Substantia nigra (tissue), 51 donors: ENCODE measurements at places on chromosomes 2 and 18.
A peak's percentile ranks its signal among the peaks of the same experiment; 100 is the strongest.

GRCh38 chr2:23655934-23656596, 270.9 kb downstream of the ATAD2B start:
- DNase-seq = no peak

GRCh38 chr18:55420665-55421307, 167.2 kb downstream of the TCF4 start:
- DNase-seq = no peak

- DNase-seq = no peak
Measured at GRCh38 chr2:188788621-188789020, 185.6 kb upstream of the COL3A1 start.

GRCh38 chr2:185807351-185807750, 68.7 kb downstream of the FSIP2 start:
- no peak for DNase-seq

DNA sequence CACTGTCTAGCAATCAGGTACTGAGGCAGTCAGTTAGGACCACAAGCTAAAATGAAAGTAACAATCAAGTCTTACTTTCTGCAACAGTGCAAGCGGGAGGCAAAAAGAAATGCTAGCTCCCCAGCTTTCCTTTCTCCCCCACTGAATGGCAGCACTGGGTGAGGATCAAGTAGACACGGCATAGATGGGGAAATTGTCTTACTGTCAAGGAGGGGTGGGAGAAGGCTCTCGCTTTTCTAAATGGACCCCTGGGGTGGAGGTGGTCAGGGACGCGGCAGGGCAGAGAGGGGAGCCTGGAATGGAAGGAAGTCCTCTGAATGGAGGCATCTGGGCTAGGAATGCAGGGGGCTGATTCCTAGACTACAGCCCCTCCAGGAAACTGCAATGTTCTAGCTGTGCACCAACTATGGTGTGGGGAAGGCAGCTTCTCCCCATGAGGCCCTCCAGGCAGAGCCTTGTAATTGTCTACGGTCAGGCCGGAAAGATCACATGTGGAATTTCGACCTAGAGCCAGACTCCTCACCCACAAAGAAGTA, 24.3 kb downstream of the METTL8 start:
- no peak for DNase-seq

GRCh38 chr2:30796699-30797098, 10.5 kb downstream of the CAPN13 start:
- DNase-seq = no peak

DNA sequence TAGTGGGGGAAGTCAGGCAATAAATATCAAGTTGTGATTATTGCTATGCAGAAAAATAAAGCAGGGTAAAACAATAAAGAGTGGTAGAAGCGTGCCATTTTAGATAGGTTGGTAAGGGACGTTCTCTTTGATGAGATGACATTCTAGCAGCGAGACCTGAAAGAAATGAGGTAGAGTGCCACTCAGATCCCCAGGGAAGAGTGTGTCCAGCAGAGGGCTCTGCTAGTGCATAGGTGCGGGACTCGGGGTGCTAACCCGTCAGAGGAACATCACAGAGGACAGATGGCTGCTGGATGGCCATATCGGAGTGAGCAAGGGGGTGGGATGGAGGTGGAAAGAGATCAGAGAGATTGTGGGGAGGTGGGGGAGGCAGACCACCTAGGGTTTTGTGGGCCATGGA, 16.3 kb upstream of the GTF2A1L start:
- DNase-seq = no peak

DNA sequence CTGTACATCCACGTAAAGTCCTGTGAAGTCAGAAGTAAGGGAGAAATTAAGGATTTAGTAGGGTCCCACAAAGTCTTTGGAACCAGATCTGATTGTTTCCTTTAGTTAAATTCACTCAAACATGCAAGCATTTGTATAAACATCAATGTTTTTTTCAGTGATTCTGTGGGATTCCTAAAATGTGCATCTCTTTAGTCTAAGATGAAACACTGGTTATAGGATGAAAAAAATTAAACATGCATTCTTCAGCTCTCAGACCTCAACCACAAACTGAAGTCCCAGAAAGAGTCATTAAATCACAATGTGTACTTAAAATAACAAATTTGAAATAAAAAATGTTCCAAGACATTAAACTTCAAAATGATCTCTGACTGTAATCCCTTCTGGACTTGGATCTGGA, 76.5 kb upstream of the APCDD1 start:
- DNase-seq = no peak

- no peak for DNase-seq
Measured at GRCh38 chr2:175218551-175218950, 37.0 kb upstream of the ATP5MC3 start.

GRCh38 chr2:240480834-240481623, 45.6 kb downstream of the GPC1 start:
- DNase-seq = no peak

- DNase-seq = no peak
Measured at GRCh38 chr2:126370201-126370600, 285.8 kb upstream of the GYPC start.

DNA sequence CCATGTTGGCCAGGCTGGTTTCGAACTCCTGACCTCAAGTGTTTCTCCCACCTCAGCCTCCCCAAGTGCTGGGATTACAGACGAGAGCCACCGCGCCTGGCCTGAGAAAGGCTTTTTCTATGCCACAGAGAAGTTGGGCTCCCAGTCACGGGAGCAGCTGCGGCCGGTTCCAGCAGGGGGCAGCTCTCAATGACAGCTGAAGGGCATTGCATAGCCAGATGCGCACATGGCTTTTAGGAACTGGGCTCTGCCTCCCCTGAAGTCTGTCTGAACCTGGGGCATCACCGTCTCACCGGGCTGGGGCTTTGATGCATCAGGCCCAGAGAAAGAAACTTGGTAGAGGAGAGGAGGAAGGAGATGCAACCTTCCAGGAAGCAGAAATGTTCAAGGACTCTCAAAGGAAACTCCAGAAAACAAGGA, 84.2 kb upstream of the LAPTM4A start:
- DNase-seq = peak; percentile 35

DNA sequence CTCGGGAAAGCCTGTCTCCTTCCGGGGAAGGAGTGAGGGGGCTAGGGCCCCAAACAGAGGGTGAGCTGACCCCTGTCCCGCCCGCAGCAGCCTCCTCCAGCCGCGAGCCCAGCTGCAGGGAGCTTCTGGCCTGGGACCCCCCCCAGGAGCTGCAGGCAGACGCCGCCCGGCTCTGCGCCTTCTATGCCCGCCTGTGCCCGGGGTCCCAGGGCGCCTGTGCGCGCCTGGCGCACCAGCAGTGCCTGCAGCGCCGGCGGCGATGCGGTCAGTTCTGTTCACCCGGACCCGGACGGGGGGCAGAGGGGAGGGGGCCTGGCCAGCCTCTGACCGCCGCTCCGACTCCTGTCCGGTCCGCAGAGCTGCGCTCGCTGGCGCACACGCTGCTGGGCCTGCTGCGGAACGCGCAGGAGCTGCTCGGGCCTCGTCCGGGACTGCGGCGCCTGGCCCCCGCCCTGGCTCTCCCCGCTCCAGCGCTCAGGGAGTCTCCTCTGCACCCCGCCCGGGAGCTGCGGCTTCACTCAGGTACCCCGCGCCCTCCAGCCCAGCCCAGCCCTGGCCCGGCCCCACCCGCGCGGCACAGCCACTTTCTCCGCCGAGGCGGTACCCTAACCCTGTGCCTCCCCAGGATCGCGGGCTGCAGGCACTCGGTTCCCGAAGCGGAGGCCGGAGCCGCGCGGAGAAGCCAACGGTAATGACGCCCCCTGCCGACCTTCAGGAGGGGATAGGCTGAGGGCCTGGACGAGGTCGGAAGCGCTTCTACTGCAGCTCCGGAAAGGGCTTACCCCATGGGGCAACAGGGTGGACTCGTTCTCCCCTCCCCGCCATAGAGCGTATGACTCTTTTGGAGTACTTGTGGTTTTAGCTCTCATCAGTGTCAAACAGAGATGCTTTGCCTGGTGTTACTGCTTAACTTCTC, 2.0 kb upstream of the CHRND start:
- DNase-seq = peak; percentile 26

DNA sequence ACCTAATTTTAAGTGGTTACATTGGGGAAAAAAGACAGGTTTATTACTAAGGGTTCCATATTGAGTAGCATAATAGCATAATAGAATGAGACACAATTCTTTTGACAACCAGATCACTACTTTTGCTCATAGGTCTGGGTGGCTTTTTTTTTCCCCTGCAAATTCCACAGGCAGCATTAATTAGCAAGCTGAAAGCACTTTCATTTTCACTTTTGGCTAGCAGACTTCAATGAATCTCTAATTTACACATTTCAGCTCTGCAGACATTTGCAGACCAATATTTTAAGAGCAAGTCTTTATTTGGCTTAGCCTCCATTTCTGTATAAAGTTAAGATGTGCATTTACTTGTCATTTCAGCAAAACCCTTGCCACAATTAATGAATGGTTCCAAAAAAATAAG, 185.5 kb downstream of the NOL4 start:
- no peak for DNase-seq

DNA sequence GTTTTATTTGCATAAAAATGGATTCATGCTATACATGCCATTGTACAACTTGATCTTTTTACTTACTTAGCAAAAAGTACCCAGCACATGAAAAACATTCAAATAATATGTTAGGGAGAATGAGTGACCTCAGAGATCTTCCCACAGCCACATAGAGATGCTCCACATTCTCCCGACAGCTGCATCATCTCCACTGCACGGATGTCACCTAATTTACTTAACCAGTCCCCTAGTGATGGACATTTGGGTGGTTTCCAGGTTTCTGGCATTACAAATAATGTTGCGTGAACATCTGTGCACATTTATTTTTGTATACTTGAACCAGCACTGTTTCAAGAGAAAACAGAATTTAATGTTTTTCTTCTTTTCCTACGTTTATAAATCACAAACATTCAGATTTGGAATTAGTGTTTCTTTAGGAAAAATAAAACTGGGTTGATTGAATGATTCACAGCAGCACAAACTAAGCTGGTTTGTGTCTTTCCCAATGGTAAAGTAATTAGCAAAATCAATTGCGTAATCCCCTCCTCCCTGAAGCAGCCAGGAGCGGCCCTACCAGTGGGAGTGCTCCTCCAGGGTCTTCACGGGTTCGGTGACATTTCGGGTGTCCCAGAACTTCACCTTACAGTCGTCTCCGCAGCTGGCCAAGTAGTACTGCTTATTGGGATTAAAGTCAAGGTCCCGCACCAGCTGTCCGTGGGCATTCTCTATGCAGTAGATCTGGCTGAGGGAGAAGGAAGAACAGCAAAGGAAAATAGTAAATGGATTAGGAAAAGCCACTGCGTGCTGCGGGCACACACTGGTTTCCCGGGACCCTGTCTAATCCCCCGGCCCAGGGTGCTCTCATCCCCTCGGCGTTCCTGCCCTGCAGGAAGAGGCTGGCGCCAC, 183.9 kb downstream of the EIPR1 start:
- DNase-seq = no peak

DNA sequence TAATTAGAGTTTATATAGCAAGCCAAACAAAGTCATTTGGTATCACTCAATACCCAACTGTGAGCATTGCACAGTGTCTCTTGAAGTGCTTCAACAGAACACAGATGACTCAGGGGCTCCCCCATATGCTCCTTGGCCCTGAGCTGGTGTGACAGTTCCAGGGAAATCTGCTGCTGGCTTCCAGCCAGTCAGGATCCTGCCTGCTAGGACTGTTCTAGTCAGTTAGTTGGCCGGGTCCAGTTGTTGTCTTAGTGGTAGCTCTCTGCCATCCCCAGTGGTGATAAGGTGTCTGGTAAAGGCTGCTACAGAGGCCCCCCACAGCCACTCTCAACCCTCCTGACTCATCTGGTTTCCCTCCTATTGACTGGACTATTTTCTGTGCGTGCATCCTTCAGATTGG, 100.3 kb downstream of the IRS1 start:
- no peak for DNase-seq

GRCh38 chr2:283996-284794, 3.7 kb downstream of the ALKAL2 start:
- DNase-seq = no peak

GRCh38 chr2:189366349-189366748, 74.9 kb upstream of the WDR75 start:
- DNase-seq = no peak

DNA sequence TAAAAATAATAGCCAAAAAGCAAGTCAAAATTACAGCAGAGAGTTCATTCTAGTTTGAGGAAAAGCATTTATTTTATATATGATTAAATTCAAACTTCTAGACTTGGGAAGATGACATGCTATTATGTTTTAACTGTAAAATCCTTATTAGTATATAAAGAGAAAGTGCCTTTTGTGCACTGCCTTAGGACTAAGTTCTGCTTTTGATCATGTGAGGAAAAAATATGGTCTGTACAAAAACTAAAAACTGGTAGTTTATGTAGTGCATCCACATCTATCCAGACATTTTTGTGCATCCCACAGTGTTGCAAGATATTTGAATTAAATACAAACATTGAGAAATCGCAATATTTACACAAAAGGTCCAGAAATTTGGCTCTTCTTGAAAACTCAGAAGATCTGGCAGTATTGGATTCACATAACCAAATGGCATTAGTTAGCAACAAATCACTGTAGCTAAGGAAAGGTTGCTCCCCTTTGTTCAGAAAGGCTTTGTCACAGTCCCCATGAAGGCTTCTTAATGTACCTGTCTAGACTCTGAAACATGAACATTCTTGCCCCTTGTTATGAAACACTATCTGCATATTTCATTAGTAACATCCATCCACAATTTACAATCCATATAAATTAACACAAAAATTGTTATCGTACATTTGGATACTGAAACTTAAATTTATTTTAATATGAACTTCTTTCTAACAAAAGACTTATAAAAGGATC, 2.2 kb downstream of the MMADHC start:
- no peak for DNase-seq

GRCh38 chr2:174153757-174154680, 94.3 kb downstream of the OLA1 start:
- no peak for DNase-seq

GRCh38 chr18:55432307-55433040, 155.5 kb downstream of the TCF4 start:
- no peak for DNase-seq

DNA sequence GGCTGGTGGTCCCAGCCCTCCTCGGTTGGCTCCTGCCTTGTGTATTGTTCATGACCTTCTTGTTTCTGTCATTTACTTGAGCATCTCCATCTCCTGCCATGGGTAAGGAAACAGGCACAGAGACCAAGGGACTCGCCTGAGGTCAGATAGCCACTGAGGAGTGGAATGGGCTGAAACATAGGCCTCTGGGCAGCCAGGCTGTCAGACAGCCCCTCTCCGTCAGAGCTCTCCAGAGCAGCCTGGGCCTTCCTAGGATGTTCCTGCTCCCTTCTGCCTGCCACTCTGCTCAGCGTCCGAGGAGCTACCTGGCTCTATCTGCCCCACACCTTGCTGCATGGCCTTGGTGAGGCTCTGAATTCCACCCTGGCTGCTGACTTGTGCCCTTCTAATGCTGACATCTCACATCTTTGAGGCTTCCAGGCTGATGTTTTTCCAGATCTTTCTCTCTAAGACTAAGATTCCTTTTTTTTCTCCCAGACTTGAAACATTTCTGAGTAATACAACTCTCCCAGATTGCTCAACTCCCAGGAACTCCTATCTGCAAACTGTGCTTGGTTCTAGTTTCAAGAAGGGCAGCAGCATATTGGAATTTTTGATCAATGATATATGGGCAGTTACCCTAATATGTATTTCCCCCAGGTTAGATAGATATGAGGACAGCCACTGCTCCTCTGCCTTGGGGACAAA, 67.7 kb downstream of the MCFD2 start:
- no peak for DNase-seq
